ENCODE measurements at places on chromosomes 16 and 17.

DNA sequence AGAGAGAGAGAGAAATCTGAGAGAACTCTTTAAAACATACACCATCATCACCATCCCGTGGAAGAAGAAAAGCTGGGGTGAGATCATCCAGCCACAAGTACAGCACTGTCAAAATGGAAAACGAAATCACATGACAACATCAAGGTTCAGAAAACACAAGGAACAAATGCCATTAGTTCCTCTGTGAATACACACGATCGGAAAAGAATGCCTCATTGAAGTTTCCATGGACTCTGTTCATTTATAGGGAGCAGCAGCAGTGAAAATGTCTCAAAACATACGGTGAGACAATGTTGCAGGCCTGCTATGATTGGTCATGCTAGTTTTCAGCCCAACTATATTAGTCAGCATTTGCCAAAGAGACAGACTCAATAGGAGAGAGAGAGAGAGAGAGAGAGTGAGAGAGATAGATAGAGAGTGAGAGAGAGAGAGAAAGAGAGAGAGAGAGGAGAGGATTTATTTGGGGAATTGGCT lies 4.4 kb downstream of the CFAP97D1 start:
- DNase-seq: peak; percentile 66

DNA sequence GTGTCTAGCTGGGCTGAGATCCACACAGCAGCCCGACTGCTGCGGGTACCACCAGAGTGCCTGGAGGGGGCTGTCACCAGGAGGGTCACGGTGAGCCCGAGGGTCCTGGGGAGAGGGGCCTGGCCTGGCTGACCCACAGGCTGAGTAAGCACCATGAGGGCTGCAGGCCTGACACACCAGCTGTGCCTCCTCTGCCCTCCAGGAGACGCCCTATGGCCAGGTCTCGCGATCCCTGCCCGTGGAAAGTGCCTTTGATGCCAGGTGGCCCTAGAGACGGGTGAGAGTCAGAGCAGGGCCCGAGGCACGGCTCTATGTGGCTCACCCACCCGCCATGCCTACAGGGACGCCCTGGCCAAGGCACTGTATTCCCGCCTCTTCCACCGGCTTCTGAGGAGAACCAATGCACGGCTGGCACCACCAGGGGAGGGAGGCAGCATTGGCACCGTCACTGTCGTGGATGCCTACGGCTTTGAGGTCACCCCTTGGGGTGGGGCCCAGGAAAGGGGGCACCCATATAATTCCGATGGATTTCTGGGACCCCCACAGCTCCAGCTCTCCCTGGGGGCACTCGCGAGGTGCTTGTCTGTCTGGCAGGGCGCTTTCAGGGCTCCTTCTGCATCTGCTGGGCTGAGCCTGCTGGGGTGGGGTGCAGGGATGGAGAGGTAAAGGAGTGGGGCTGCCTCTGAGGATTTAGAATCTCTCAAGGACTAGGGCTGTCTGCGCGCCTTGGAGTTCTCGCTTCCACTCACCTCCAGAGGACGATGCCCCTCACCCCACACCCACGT lies 7.1 kb downstream of the MYO15B start:
- no peak for DNase-seq

GRCh38 chr16:65213866-65214595 lies 92.2 kb upstream of the CDH11 start:
- DNase-seq: peak; percentile 8

GRCh38 chr17:1275962-1276736 lies 3.3 kb upstream of the TRARG1 start:
- no peak for DNase-seq

DNA sequence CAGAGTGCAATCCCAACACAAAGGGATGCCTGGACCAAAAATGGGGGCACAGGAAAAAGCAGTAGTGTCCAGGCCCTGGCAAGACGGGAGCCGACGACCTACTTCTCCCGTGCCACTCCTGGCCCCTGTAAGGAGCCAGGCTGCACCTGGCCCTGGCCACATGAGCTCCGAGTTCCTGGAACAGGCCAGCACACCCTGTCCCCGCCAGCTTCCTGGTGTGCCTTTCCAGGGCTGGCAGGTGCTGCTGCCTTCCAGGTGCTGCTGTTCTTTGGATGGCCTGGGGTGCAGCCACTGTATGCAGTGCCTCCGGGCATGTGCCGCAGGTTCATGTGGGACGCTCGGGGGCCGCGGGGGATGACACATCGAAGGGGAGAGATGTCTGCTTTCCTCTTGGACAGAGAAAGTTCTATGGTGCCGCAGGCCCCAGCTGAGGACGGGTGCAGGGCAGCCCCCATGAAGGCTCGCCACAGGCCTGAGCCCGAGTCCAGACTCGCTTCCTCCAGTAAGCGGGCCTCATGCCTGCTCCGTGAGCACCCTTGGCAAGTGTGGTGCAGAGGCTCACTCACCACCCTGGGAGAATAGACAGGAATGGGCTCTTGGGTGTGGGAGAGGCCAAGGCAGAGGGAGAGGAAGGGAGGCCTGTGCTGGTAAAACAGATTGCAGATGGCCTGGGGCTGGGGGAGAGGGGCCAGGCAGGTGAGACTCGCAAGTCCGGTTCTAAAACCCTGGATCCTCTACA lies 54.7 kb upstream of the FASN start:
- DNase-seq: no peak

DNA sequence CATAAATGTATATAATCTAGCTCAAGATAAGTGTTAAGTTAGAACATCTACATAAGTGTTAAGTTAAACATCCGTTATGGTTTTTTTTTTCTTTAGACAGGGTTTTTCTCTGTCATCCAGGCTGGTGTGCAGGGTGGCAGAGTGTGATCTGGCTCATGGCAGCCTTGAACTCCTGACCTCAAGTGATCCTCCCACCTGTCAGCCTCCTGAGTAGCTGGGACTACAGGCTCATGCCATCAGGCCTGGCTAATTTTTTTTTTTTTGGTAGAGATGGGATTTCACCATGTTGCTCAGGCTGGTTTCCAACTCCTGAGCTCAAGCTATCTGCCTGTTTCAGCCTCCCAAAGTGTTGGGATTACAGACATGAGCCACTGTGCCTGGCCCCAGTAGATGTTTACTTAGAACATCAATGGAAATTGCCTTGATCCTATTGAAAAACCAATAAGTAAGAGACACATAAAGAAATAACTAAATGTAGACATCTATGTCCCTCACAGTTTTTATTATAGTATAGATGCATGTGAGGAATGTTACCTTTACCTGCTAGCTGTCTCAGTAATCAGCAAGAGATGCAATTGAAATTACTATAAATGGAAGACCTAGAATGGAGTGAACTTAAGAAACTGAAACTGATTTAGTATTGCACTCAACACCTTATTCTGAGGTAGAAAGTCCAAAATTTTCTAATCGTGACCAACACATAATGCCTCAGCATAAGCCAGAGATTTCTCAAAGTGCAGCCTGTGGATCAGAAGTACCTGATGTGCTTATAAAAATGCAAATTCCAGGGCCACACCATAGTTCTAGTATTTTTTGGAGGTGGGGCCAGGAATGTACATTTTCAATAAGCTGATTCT lies 5.5 kb upstream of the FAM20A start:
- no peak for DNase-seq

- DNase-seq: no peak
Measured at GRCh38 chr16:8903004-8903403, 20.9 kb downstream of the LITAFD start.

GRCh38 chr17:50465171-50465570 lies 3.5 kb downstream of the CHAD start:
- DNase-seq: no peak

DNA sequence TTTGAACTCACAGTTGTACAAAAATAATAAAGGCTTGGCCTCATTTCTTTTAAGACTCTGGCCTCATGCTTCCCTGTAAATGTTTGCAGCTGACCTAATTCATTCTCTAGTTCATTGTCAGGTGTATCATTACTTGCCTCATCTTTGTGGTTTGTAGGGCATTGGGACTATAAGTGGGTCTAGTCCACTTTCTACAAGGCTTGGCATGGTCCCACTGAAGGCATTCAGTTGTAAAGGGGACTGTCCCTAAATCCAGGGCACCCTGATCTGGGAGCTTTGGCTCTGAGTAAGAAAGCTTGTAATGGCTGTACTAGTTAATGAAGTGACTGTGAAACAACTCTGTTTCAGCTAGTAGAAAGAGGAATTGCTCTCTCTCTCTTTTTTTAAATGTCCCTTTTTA lies 2.7 kb downstream of the KCTD2 start:
- no peak for DNase-seq

DNA sequence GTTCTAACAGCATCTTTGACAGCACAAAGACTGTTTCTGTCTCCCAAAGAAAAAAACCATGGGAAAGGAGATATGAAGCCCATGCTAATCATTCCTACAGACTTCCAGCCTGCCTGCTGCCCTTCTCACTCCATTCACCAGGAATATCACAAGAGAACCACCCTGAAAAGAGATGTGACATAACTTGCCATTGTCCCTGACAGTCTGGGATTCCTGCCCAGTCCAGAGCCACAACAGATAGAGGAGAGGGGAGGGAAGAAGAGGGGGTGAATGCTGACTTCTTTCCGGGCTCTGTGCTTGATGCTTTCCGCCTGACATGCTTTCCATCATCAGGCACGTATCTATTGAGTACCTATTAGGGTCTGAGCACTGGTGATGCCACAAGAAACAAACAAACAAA lies 31.6 kb upstream of the ASIC2 start:
- no peak for DNase-seq

DNA sequence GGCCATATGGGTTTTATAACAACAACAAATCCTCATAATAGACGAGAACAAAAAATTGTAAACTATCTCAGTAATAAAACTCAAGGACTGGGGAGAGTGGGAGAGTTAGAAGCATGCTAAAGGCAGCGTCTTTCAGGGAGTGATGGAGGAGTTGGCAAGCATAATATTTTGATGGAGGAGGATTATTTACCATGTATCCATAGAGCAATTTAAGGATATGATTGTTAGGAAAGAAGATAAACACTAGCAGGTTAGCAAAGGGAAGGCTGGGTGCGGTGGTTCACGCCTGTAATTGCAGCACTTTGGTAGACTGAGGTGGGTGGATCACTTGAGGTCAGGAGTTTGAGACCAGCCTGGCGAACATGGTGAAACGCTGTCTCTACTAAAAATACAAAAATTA lies 27.8 kb downstream of the BCL7C start:
- no peak for DNase-seq

Measured in stromal cell of bone marrow (primary cell).